ENCODE measurements at places on chromosomes 6 and 20. TPM values are rescaled to one million over a fixed set of nuclear protein-coding genes. Genes with fewer than 3 reads are reported as not detected.

PDYN gene
- not detected for total RNA-seq

TMEM242 gene
- total RNA-seq = 5.3 TPM

SCRT2 gene
- not detected for total RNA-seq

DEFB113 gene
- total RNA-seq = not detected

FAM110A gene
- 1.00 TPM for total RNA-seq

LTA gene
- not detected for total RNA-seq

RAET1G gene
- total RNA-seq = 4.1 TPM

PLG gene
- not detected for total RNA-seq

HCRTR2 gene
- not detected for total RNA-seq

DNAAF9 gene
- 9.2 TPM for total RNA-seq

HLA-DPA1 gene
- 2.8 TPM for total RNA-seq

RNF144B gene
- 0.28 TPM for total RNA-seq

AVP gene
- total RNA-seq = not detected

All from smooth muscle cell of bladder (primary cell).